ENCODE measurements at places on chromosomes 5 and 9.

GRCh38 chr5:150364004-150364403, 6.5 kb downstream of the TCOF1 start:
- no peak for DNase-seq

GRCh38 chr5:124583469-124584350, 162.7 kb downstream of the ZNF608 start:
- peak; percentile 39 for DNase-seq

GRCh38 chr9:127557466-127557869, 54.6 kb upstream of the STXBP1 start:
- peak; percentile 61 for DNase-seq

DNA sequence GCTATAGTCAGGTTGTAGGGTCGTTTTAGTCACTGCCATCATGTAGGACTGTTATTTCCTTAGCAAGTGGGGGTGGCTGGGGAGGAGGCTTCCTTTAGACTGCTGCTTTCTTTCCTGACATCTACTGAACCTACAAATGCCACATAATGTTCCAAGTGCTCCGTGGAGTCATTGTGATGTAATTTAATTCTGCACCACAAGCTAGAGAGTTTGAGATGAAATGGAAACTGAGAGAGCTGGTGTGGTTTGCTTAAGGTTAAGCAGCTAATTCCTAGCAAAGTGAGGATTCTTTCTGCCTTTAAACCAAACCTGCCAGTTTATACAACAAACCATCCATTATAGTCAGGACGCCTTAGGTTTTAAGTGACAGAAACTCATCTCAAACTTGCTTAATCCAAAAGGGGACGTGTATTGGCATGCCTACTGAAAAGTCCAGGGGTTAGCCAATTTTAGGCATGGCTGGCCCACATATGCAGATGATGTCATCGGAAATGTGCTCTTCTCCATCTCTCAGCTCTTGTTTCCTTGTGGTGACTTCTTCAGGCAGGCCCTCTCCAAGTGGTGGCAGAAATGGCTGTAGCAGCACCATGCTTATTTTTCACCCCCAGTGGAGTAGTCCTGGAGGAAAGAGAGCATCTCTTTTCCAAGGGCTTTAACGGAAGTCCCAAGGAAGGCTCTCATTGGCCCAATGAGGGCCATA, 30.5 kb downstream of the ZNF618 start:
- DNase-seq: no peak

GRCh38 chr5:139399501-139400121, 4.3 kb downstream of the SPATA24 start:
- no peak for DNase-seq

DNA sequence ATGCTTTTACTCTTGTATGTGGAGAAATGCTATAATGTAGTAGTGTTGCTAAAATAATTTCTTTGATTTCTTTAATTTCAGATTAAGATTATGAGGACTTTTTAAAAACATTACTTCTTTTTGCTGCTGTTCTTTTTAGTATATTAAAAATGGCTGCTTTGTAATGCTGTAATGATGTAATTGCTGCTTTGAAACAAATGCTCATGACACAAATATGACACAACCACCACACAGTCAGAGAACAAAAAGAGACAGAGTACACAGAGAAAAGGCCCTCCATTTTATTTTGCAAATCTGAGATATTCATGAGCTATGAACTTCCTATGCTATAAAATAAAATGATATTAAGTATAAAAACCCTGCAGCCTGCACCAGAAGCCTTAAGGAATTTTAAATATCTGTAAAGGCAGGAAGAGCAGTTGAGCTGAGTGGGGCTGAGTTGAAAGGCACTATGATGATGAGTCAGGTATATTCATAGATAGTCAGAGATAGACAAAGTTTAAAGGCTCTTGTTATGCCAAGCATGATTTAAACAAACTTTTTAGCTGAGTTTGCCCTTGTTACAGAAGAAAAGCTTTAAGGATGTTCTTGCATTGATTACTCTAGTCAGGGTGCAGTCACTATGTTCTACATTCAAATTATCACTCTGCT, 5.1 kb upstream of the POU5F2 start:
- no peak for DNase-seq

DNA sequence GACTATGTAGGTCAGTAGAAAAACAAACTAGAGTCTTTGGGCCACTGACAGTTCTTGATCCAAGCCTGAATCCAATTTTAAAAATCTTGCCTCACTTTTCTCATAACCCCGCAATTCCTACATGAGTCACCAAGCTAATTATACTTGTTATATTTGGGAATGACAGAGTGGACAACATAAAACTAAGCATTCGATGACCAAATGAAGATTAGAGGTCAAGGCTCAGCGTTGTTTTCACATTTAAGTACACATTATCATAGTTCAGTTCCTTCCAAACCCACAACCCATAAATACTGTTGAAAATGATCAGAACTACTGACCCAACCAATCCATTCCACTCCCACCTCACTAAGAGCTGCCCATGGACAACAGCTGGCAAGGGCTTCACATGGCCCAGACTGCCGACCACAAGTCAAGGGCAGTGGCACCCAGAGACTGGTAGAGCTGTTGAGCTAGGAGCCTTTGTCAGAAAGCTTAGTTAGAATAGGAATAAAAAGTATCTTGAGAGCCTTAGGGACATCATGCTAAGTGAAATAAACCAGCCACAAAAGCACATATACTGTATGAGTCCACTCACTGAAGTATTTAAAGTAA, 64.2 kb downstream of the MYO10 start:
- no peak for DNase-seq
